ENCODE measurements at places on chromosomes 7 and 10.

DNA sequence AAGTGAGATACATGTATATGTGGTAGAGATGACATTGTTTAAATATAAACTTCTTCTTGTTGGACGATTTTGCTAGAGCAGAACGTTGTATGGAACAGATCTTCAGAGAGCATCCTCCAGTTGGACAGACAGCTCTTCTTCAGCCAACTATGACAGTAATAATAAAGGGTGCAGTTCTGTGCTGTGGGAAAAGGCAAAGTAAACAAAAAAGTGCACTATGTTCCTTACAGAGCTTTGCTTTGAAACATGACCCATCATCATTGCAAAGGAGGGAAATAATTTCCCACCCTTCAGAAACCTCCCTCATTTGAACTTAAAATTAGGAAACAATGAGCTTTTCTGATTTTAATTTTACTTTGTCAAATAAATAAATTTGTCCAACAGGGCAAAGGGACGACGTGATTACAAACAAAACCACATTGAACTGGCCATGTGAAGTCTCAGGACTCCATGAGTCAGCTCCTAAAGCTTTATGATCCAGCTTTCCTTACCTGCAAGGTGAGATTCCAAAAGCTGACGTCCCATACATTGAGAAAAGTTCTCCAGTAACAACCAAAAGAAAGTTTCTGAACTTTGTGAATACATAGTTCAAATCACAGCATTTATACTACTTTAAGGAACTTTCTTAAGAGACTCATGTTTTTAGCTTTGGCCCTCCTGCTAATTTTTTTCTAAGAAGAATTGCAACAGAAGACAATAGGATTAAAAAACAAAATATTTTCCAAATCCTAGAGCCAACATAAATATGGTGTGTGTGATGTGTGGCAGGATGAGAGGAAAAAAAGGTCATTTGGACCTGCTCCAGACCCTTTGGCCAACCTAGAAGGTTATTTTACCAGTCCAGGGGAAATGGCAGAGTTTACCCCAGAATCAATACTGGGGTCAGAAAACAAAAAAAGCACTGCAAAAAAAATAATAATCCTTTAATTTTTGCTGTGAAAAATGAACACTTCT, 565.4 kb upstream of the NRP1 start:
- no peak for DNase-seq

DNA sequence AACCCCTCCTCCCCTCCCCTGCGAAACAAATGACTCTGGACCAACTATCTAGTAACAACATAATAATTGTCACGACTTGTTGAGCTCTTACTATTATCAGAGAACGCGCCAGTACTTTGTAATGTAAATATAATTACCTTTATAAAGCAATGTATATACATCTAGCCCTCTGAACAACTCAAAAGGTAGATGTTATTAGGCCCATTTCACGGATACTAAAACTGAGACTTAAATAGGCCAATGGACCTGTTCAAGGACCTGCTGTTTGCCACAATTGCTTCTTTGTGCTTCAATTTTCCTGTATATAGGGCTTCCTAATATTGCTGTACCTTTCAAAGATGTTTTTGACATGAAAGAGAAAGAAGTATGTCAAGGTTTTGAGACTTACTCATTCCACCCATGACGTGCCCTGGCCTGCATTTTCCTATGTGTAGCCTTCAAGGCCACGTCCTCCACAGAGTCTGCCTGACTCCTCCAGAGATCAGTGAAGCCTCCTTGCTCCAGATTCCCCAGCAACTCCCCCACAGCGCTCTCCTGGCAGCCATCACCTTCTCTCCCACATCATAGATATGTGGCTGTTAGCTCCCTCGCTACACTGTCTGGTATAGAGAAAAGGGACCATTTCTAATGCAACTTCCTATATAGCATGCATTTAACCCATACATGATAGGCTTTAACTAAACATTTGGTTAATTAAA, 156.6 kb downstream of the SKIDA1 start:
- no peak for DNase-seq

- DNase-seq = no peak
Measured at GRCh38 chr10:50636618-50637579, 13.1 kb upstream of the SGMS1 start.

- no peak for DNase-seq
Measured at GRCh38 chr7:135697276-135698049, 30.5 kb downstream of the SLC13A4 start.

GRCh38 chr7:46007990-46008643, 87.0 kb upstream of the IGFBP3 start:
- no peak for DNase-seq

DNA sequence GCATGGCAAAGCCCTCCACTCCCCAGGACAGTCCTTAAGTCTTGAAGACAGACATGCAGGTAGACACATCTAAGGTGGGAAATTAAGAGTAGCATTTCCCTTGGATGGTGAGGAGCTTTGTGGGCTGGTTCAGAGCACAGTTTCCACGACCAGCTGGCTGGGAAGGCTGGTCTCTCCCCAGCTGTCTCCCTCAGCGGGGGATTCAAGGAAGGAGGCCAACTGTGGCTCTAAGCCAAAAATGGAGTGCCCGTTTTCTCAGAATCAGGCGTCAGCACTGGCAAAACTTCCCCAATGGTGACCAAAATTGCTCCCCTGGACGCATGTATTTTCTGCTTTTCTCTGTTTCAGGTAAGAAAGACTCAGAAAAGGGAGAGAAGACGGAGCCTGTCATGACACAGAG, 230.6 kb upstream of the FZD8 start:
- DNase-seq = no peak

DNA sequence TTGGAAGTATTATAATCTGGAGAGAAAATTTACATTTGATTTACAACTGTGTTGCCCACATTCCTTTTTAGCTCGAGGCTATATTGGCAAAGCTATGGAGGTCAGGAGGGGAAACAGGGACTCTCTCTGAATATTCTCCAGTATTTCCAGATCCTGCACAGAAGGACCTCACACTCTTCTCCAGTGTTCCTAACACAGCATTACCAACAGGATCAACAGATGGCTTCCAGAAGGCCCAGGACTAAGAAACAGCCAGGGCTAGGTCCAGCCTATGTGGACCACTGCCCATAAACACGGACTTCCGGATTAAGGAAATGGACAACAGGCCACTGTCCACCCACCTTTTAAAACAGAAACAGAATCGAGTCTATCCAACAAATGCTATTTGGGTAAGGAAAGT, 65.3 kb downstream of the CHCHD3 start:
- no peak for DNase-seq

DNA sequence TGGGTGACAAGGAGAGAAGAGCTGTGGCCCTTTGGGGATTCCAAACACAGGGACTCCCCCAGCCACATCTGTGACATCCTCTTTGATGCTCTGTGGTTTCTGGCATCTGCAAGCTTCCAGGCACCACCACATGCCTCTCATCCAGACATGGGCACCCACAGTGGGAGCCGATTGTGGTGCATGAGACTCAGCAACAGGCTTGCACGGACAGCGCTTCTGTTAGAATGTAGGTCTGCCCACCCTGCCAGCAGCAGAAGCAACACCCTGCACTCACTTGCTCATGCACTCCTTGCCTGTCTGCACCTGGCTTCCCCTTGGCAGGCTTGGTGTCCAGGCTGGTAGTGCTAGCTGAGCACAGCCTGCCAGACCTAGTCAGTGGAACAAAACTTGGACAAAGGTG, 735.0 kb upstream of the ZWINT start:
- DNase-seq = no peak

GRCh38 chr10:22427101-22427500, 81.8 kb downstream of the SPAG6 start:
- no peak for DNase-seq

DNA sequence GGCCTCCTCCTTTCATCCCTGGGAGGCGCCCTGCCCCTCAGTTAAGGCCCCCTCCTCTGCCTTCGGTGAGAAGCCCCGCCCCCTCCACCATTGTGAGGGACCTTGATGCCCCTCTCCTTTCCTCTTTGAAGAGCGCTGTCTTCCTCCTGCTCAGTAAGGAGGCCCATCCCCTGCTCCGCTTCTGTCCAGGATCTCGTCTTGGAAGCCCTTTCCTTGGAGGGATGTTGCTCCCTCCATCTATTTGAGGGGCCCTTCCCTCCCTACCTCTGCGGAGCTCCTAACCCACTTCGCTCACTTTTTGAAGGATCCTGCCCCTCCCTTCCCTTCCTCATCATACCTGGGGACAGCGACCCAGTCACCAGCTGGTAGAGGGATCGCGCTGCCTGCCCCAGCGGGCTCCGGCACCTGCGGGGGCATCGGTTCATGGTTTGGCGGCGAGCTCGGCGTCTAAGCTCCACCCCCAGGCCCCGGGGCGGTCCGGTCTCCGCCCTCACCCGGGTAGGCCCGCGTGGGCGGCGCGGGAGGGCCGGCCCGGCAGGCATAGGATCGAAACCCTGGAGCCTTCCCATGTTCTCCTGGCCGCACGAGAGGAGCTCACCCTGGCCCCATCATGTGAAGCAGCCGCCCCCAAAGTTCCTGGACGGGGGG, 4.1 kb downstream of the KCNIP2 start:
- no peak for DNase-seq

- DNase-seq = no peak
Measured at GRCh38 chr7:159197066-159197975, 52.7 kb upstream of the VIPR2 start.

DNA sequence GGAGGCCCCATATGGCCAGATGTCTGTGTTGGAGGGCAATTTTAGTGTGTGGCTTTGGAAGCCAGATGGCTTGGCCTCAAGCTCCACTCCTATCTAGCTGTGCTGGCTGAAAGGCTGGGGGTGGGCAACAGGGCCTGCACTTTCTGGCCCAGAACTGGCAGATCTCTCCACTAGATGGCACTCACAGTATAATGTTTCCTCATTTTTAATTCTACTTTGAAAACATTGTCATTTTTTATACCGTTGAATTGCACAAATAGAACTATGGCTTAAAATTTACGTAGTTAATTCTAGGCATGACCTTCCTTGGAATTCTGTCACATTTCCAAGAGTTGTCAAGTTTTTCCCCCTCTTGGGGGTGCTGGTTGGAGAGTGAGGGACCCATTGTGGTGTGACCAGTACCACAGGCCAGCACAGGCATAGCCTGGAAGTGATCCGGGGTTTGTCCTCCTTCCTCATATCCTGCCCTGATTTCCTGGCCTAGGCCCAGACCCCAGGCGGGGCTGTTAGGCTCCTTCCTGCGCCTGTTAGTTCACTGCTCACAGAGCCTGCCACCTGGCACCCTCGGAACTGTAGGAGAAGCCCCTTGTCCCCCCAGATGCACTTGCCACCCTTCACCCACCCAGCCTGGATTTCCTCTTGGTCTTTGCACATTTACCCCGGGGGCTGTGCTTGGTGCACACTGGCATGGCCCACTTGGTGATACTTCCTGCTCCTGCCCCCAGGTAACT, 52.8 kb downstream of the ARHGAP22 start:
- peak; percentile 22 for DNase-seq

DNA sequence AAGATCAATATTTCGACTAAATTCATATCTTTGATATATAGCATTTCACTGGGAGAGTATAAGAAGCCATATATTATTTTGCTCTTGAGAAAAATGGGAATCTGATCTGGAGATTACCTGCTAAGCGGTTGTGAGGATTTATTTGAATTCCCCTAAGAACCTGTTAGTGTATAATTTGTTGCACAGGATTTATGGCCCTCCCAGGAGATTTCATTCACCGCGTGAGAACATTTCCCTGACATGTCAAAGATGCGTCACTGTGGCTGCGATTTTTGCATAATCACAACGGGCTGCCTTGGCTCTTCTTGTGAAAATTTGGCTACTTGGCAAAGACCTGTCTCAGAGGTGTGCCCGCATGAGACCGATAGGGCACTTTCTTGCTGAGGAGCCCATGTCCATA, 184.7 kb upstream of the PFKP start:
- DNase-seq = no peak

DNA sequence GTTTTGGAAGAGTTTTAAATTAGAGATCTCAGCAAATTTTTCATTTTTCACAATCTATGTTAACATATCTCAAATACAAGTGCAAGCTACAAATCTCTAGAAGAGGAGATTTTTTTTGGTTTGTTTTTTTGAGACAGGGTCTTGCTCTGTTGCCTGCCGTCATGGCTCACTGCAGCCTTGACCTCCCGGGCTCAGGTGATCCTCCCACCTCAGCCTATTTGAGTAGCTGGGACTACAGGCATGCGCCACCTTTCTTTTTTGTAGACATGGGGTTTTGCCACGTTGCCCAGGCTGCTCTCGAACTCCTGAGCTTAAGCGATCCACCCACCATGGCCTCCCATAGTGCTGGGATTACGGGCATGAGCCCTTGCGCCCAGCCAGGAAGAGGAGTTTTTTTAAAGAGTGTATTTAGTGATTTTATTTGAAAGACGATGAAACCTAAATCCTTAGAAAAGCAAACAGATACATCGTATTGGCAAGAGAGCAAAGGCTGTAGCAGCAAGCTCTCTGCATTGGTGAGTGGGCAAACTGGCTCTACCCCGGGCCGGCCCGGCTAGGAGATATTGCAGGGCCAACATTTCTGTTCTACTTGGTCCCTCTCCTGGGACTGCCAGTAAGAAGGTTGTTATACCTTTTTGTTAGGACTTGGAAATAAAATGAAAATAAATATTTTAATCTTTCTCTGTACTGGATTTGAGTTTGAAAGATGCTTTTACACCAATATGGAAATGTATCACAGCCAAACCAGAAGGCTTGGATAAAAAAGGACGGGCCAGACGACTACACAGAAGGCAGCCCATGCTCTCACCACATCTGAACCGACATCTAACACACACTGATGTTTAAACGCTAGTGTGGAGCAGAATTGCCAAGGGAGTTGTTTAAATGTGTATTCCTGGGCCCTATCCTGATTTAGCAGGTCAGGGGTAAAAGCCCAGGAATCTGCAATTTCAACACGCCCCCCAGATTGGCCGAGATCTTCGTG, 49.6 kb upstream of the RHEB start:
- DNase-seq = no peak

DNA sequence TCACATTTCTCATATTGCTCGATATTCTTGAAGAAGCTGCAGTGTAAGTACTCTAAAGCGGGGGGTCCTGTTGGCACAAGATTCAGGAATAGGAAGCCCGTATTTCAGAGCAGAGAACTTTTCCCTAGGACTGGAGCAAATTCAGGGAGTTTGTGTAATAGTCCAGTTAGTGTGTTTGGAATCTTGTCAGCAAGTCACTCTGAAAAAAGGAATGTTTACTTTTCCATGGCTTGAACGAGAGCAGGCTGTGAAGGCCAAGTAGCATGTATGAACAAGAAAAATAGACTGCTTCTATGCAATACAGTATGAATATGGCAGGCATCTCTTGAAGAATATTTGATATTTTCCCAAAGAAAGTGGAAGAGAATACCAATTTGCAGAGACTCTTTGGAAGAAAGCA, 39.8 kb downstream of the CDC123 start:
- DNase-seq = no peak

- DNase-seq = no peak
Measured at GRCh38 chr10:24208661-24209431, at the start of gene KIAA1217. Gene KIAA1217, plus strand, starts transcription at chr10:24209138. Its CDS starts 56 bp downstream, at chr10:24209194.

GRCh38 chr10:132061465-132061864, 4.3 kb upstream of the JAKMIP3 start:
- DNase-seq = no peak

GRCh38 chr7:35254496-35255442, 869 bp upstream of the TBX20 start:
- no peak for DNase-seq

- DNase-seq = no peak
Measured at GRCh38 chr10:50464004-50464409, 159.7 kb downstream of the SGMS1 start.

- DNase-seq = no peak
Measured at GRCh38 chr10:2798336-2799022, 268.9 kb upstream of the PFKP start.
